H7 (cell line): ENCODE measurements at places on chromosomes 12 and 14.
A peak's percentile ranks its signal among the peaks of the same experiment; 100 is the strongest.

GRCh38 chr12:72275526-72275925 is 3.4 kb downstream of the TRHDE start:
- no peak for DNase-seq

DNA sequence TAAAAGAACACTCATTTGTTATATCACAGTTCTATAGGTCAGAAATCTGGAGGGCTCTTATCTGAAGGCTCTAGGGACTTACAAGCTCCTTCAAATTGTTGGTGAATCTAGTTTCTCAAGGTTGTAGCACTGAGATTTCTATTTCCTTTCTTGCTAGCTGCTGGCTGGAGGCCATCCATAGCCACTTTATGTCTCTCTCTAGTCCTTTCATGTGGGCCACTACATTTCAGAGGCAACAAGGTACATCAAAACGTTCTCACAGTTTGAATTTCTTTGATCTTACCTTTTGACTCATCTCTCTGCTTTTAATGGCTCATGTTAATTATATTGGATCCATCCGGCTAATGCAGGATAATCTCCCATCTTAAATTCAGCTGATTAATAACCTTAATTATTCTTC is 286.8 kb downstream of the DIO2 start:
- DNase-seq: no peak

- DNase-seq: no peak
Observed at GRCh38 chr12:68451261-68452077, 119.3 kb upstream of the MDM1 start.

GRCh38 chr12:66036317-66036716 is 94.2 kb downstream of the LLPH start:
- no peak for DNase-seq

DNA sequence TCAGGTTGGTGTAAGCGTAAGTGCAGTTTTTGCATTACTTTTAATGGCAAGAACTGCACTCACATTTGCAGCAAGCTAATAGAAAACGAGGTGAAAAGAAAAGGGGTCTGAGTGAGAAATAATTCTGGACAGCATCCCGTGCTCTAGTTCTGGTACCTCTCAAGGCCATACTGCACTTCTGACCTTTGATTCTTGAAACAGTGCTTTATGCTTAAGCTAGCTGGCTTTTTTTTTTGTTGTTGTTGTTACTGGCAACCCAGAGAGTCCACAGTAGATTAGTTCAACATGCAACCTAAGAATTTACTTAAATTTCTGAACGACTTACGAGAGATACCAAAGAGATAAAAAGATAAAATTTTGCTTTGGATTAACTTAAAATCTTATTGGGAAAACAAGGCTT is 75.2 kb upstream of the PRKD1 start:
- DNase-seq: no peak

DNA sequence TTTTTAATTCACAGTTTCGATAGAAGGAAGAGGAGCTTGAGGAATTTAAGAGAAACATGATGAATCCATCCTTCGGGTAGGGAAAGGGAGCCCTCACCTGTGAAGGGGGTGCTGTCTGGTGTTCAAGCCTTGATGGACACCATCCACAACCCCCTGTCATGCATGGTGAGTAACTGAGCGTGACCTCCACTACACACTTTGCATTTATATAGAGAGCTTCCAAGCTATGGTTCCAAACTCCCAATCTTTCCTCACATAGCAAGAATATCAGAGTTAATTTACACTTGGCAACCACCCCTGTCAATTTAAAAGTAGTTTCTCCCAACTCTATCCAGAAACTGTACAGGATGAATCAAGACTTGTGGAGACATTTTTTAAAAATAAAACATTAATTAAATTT is 13.1 kb upstream of the NID2 start:
- DNase-seq: no peak

GRCh38 chr12:76591476-76591875 is 31.9 kb upstream of the OSBPL8 start:
- DNase-seq: no peak

DNA sequence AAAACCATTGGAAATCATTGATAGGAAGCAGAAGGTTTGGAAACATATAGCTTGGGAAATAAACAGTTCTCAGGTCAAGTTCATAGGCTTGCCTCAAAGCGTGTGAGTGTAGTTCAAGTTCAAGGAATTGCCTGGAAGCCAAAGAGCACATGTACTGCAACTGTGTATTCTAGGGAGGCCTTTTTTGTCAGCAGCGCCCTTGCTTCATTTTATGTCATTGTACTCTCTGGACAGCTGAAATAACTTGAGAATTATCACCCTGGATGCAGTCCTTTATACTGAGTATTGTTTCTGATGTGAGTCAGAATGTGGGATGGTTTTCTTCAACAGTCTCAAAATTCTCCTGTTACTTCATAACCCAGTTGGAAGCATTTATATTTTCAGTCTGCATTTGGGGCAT is 16.0 kb upstream of the EVL start:
- DNase-seq: no peak

- no peak for DNase-seq
Observed at GRCh38 chr12:31765931-31766330, 37.1 kb upstream of the AMN1 start.

GRCh38 chr12:112978163-112979040 is at the start of gene OAS2:
TSS of gene OAS2 (plus strand) at chr12:112978519. CDS start at chr12:112978609, 90 bp downstream.
- no peak for DNase-seq

DNA sequence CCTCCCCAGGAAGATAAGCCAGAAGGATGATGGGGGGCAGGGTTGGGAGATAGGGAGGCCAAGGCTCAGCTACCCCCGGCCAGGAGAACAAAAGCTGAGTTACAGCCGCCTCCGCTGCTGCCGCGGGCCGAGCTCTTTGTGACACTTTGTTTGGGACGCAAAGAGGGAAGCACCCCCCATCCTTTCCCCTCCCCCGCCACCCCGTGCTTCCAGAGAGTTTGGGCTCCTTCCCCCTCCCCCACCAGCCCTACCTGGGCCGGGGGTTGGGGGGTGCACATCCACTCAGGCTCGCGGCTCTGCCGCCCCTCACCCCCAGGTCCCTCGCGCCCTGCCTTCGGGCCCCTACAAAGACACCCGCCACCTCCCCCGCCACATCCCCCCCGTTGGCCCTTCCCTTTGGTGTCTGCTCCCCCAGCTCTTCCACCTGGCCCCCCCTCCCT is 799 bp downstream of the ZNF219 start:
- DNase-seq: peak; percentile 93

DNA sequence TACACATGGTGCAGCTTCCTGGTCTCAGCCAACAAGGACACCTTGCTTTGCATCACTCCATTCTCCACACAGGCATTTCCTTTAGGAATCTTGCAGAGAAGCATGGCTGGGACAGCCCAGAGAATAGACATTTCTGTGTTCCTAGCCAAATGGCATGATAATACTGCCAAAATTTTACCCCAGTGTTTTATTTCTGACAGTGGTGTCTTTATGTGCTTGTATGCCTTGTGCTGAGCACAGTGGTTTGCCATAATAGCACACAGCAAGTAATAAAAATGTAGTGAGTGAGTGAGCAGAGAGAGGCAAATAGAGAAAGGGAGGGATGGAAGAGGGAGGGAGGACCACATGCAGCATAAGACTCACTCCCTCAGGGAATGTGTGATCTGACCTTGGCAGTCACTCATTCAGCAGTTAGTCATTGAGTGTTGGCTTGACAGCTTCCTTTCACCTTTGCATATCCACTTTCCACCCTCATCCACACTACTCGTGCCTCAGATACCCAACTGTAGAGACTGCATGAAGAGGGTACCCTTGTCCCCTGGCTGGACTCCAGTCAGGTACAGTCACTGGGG is 212.8 kb upstream of the CCDC196 start:
- DNase-seq: no peak

DNA sequence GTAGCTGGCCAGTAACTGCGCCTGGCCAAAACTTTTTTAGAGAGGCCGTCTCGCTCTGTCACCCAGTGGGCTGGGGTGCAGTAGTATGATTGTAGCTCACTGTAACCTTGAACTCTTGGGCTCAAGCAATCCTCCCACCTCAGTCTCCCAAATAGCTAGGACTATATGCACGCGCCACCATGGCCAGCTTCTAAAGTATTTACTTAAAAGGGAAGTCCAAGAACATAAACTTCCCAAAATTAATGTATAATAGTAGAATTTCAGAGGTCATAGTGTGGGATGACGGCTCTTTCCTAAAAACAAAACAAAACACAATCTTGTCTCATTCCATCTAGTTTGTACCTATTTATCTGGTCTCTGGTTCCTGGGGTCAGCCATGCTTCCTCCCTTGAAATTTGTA is 42.2 kb upstream of the FOS start:
- no peak for DNase-seq

GRCh38 chr14:102236026-102236425 is 68.9 kb downstream of the MOK start:
- DNase-seq: no peak

DNA sequence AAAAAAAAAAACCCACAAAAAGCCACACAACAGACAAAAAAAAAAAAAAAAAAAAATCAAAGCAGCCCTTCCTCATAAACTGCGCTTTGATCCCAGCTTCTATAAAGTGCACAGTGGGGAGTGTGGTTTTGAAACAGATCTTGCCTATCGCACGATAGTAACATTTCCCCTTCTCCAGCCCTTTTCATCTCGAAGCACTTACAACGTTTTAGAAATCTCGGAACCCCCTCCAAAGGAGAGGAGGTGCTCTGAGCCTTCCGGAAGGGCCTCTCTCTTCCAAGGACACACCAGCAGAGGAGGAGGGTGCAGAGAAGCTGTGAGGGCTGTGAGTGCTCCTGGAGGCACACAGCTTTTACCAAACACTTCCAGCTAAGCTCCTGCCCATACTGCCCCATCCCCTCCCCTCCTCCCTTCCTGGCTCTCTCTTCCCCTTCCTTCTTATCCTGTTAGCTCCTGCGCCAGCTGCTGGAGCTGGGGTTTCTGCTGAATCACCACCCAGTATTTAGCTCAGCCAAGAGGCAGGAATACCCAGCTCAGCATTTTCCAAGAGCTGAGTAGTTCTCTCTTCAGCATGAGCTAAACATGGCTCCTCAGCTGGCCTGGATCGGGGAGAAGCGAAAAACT is 28.4 kb downstream of the SLC7A8 start:
- DNase-seq: peak; percentile 72
